ENCODE measurements at places on chromosomes 1 and 21.

DNA sequence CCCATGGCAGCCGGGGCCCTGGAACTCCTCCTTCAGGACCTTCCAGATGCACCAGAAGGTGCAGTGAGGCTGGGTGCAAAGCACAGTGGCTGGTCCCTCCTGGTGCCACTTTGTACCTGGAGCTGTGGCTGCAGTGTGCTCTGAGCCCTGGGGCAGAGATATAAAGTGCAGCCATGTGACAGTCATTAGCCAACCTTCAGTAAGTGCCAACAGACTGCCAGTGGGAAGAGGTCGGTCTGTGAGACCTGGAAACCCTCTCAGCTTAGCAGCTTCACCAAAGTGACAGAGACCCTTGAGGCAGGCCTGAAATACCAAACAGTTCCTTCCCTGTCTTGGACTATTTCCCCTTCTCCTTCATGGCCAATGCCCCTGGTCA, 26.7 kb upstream of the NGF start:
- DNase-seq = no peak

DNA sequence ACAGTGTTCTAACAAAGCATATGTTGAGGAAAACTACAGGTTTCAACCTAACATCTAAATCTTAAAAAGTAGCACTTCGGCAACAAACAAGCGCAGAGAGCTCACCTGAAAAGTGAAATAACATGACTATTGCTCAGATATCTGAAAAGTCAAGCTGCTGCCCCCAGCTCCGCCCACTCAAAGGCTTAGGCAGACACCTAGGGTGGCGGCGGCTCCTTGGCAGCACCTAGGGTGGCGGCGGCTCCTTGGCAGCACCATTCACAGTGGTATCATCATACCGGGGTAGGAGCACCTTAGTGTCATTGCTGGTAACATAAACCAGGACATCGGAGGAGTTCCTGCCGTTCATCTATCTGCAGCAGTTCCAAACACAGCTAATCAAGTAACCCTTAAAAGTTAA, 4.2 kb upstream of the S100A12 start:
- DNase-seq = no peak

- no peak for DNase-seq
Observed at GRCh38 chr1:246267896-246268295, 239.2 kb downstream of the SMYD3 start.

GRCh38 chr1:188249811-188250210, 1421.1 kb downstream of the PLA2G4A start:
- no peak for DNase-seq

DNA sequence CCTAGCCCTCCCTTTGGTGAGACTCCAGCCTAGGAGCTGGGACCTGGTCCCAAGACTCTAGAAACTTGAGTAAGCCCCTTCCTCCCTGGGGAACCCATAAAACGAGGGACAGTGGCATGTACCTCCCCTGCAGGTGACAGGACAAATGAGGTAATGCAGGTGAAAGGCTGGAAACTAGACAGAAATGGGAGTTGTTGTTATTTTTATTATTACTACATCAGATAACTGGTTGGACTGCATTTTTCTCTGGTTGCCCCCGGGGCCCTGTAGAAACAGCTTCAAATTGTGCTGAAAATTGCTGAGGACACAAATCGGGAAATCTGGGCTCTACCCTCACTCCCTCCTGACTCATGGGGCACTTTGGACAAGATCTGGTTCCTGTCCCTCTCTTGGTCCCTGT, 132.3 kb upstream of the WNT4 start:
- no peak for DNase-seq

DNA sequence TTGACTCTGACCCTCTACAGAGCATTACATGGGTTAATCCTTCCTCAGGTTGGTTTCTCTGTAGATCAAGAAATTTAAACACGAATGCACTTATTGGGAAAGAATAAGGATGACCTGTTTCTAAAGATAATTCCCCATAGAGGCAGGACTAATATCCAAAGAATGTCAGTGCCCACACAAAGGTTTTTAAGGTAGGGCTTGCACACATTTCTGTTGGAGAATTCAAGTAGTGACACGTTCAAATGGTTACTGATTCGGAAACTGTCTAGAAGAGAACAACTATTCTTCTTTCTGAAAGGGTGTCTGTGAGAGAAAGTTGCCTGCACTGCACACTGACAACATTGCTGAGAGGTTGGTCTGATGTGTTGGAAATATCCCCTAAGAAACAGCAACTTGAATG, 167.3 kb downstream of the ZNF326 start:
- no peak for DNase-seq
